ENCODE measurements at places on chromosomes 2 and 18. TPM values are rescaled to one million over a fixed set of nuclear protein-coding genes. Genes with fewer than 3 reads are reported as not detected.

Gene FAM237A
- polyA plus RNA-seq: not detected

Gene OSBPL6
- polyA plus RNA-seq: 0.33 TPM

Gene SUCLG1
- polyA plus RNA-seq: 86.0 TPM

Gene DIPK1C
- not detected for polyA plus RNA-seq

Gene RGPD3
- polyA plus RNA-seq: 0.12 TPM

Gene POU3F3
- not detected for polyA plus RNA-seq

All from CD8-positive, alpha-beta memory T cell (primary cell).